ENCODE measurements at places on chromosomes 2 and 18.

- no peak for DNase-seq
Measured at GRCh38 chr2:7967707-7968405, 714.0 kb upstream of the ID2 start.

DNA sequence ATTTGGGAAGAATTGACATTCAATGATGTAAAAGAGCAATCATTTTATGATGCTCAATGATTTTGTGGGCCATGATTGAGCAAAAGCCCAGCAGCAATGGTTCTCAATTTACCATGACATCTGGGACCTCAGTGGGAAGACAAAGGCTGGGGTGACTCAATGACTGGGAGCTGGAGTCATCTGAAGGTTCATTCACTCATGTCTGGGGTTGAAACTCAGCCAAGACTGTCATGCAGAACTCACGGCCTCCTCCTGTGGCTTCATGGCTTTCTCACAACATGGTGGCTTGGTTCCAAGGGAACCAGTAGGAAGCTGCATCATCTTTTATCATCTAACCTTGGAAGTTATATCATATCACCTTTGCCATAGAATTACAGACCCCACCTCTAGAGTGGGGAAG lies 45.1 kb upstream of the CD226 start:
- no peak for DNase-seq

DNA sequence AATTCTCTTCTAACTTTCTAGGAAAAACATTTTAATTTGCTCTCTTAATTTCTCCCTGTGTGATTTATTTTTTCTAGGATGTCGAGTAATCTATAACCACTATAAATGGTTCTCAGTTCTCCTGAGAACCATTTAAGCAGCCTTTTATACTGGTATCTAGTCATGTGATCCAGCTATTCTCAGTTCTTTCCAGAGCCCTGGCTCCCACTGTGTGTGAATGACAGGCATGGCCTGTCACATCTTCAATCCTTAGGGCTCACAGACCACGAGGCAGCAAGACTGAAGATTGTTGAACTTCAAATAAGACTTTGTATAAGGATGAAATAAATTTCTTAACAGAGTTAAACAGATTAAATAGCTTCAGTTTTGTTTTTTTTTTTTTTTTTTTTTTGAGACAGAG lies 219.4 kb downstream of the HNMT start:
- no peak for DNase-seq

- DNase-seq = no peak
Measured at GRCh38 chr2:64212801-64213321, 68.6 kb upstream of the PELI1 start.

- DNase-seq = no peak
Measured at GRCh38 chr2:37671009-37671815, at the start of gene CDC42EP3. Gene CDC42EP3 (minus strand): TSS chr2:37671642. CDS start chr2:37646587, 25,055 bp downstream.

DNA sequence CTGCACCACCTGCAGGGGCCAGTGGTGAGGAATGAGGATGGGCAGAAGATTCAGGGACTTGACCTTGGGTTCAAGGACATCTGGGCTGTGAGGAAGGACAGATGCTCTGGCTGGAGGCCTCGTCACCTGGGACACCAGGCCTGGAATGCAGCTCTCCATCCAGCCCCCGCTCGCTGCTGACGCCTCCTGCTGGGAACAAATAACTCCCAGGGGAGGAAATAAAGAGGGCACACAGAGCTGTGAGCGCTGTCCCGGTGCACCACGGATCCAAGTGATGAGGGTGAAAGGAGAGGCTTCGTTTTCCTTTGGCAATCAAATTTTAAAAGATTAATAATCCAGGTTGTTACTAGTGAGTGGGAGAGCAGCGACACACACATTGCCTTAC lies 368.0 kb upstream of the MYT1L start:
- no peak for DNase-seq

GRCh38 chr2:72744049-72744448 lies 81.8 kb downstream of the EXOC6B start:
- no peak for DNase-seq

DNA sequence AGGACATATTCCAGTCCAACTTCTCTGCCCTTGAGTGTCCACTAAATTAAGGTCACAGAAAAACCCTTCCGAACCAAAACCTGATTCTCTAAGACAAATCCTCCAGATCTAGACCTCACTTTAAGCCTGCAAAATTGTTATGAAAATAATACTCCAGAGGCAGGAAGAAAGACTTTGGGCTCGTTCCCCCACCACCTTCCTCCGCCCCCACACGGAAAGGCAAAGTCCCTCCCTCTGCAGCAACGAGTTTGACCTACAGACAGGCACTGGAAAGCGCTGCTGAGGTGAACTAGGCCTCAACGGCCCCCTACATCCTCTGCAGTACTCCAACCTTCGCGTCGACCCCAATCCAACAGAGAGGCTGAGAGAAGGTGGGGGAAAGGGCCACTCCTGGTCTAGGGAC lies 808 bp downstream of the ATP5MC3 start:
- DNase-seq = peak; percentile 23

GRCh38 chr18:12839526-12840196 lies 44.4 kb downstream of the PTPN2 start:
- DNase-seq = no peak

DNA sequence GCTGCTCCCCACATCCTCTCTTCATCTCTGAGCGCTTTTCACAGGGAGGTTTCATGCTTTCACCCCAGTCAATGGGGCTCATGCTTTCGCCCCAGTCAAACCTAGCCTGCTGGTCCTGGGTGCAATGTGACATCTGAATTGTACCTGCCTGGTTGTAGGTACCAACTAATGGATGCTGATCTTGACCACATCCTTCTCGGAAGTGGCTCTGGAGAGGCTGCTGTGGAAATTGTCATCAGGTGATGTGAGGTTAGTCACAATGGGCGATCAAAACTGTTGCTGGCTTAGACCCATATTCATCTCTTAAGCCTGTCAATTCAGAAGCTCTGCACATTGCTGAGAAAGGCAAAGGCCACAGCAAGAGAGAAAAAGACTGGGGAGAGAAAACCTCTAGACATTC lies 32.7 kb upstream of the ALKAL2 start:
- DNase-seq = no peak

DNA sequence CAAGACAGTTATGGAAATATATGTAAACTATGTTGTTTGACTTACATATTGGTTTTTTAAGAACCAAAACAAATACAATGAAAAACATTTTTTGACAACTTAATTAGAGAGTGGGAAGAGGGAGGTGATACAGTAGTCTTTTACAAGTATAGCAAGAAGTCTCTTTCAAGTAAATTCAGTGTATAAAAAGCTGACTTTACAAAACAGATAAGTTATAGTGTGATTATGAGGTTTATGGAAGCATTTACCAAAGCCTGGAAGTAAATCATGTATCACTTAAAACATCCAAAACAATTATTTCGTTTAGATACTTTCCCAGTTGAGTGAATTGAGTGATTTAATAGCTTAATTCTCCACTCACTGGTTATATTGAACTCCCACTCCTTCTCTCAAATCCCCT lies 66.7 kb upstream of the SLC4A10 start:
- no peak for DNase-seq

DNA sequence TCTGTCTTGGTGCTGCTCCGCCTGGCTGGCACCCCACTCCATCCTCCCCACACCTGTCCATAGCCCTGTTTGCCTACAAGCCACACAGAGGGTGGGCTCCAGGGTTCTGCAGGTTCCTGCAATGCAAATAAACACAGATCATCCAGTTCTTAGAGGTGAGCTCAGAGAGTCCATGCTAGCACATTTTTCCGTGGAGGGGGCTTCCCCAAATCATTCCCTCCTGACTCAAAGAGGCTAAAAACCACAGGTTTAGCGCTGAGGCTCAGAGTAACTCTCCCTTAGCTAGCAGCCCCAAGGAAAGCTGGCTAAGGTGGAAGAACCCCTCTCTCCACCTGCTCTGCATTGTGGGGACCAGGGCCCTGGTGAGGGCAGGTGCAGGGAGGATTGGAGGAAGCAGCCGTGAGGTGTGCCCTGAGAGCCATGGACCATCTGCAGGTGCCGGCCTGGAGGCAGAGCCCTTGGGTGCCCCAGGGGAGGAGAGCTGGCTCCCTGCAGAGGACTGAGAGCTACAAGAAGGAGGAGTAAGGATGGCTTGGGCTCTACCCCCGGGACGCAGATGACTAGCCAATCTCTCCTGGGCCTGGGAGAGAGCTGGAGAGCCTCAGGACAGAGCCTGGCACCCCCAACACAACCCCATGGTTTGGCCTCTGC lies 23.8 kb upstream of the TEX44 start:
- no peak for DNase-seq

- no peak for DNase-seq
Measured at GRCh38 chr2:121596221-121597080, 52.8 kb downstream of the CLASP1 start.

- DNase-seq = no peak
Measured at GRCh38 chr2:174635015-174635593, 37.5 kb upstream of the WIPF1 start.

DNA sequence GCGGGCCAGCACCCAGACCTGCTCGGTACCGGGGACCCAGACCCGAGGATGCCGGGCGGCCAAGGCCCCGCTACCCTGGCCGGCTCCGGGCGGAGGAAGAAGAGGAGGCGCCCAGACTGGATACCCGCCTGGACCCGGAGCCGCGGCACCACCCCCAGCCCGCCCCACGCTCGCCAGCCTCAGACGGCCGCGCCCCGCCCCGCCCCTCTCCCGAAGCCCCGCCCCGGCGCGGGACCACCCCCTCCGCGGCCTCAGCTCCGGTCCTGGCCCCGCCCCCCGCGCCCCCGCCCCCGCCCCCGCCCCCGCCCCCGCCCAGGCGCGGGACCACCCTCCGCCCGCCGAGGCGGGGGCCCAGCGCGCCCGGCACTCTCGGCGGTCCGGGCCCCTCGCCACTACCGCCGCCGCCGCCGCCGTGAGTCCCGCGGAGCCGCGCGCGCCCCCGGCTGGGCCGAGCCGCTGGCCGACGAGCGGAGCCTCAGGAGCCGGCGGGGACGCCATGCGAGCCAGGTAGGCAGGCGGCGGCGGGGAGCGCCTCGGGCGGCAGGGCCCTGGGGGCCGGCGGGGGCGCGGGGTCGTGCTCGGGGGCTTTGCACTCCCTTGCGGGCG lies at the start of gene SH3BP4:
Gene SH3BP4, plus strand, starts transcription at position 354 of the 606 bp plus-strand sequence. CDS start 82,986 bp downstream, outside the sequence.
- no peak for DNase-seq

- DNase-seq = no peak
Measured at GRCh38 chr2:48588745-48589144, 28.9 kb upstream of the GTF2A1L start.

Measured in stimulated activated CD8-positive, alpha-beta memory T cell treated with anti-CD3 and anti-CD28 coated beads, Interleukin-15, amount 100 ng/mL, for 4 hours (primary cell).